Activated naive CD8-positive, alpha-beta T cell treated with anti-CD3 and anti-CD28 coated beads, Interleukin-2, amount 50 U/mL, for 24 hours (primary cell): ENCODE measurements at places on chromosomes 16 and 17.

- peaks cover 52% of the 10 kb centered on the region for H3K4me1 ChIP-seq
- no peaks in the 10 kb centered on the region for H3K27me3 ChIP-seq
- peak overlapping the region; percentile 79 for H3K27ac ChIP-seq
- peak overlapping the region; percentile 76 for H3K4me3 ChIP-seq
- H3K36me3 ChIP-seq = no peaks in the 10 kb centered on the region
- peak; percentile 75 for DNase-seq
Observed at GRCh38 chr16:88782454-88783390, 2.3 kb downstream of the PIEZO1 start.

DNA sequence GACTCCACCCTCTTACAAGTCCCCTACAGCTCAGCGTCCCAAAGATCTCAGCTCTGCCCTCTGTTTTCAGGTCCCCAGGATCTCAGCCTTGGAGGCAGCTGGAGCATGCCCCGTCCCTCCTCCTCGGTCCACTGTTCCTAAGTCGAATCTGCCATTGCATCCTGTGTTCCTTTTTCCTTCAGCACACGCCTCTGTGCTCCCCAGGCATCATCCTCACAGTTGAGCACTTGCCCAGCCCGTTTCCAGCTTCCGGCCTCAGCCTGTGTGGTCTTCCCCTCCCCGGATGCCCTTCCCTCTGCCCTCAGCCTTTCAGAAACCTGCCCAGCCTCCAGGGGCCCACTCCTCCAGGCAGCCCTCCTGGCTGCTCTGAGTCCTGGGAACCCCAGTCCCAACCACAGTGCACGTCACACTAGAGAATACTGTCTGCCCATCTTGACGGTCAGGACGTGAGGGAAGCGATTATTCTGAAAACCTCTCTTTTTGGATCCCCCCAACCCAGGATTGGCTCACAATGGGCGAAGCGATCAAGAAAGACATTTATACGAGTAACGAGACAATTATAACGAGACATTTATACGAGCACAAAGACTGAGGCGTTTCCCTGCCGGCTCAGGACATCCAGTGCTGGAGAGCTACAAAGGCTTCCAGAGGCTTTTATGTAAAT lies 41.4 kb downstream of the RPH3AL start:
- DNase-seq = no peak
- H3K4me3 ChIP-seq = no peak overlapping the region
- no peak overlapping the region for H3K27ac ChIP-seq
- no peaks in the 10 kb centered on the region for H3K27me3 ChIP-seq
- no peaks in the 10 kb centered on the region for H3K36me3 ChIP-seq
- no peaks in the 10 kb centered on the region for H3K4me1 ChIP-seq

GRCh38 chr16:56800355-56800754 lies 64.7 kb upstream of the SLC12A3 start:
- no peaks in the 10 kb centered on the region for H3K4me1 ChIP-seq
- DNase-seq = no peak
- no peak overlapping the region for H3K4me3 ChIP-seq
- H3K27ac ChIP-seq = no peak overlapping the region
- H3K36me3 ChIP-seq = peaks cover 9% of the 10 kb centered on the region

DNA sequence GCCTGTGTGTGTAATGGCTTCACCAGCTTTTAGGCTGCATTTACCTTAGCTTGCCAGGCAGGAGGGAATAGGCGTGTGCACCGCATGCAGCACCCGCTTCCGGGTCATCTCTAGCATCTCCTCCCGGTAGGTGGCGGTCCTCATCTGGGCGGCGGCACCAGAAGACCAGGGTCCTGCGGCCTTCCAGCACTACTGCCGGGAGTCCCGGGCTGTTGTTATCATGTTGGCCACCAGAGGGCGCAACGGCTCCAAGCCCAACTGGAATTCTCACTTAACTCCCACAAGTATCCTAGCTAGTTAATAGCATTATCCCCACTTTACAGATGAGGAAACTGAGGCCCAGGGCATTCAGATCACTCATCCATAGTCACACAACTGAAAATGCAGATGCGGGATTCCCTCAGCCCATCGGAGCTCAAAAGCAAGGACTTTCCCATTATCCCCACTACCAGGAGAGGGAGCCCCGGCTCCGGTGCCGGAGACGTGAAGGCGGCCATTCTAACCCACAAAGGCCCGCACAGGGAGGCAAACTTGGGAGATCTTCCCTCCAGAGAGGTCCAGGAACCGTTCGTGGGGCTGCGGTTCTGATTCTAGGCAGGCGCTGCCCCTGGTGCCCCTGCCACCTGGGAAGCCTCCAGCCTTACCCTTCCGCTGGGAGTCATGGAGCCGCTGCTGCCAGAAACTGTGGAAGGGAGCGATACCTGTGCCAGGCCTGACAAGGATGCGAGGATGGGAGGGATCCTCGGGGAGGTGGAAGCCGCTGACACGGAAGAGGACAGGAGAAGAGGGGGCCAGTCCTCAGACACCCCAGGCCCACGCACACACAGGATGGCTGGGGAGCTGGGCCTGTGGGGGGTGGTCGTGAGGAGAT lies 23.9 kb downstream of the LGALS9 start:
- peak; percentile 79 for DNase-seq
- H3K4me3 ChIP-seq = no peak overlapping the region
- no peaks in the 10 kb centered on the region for H3K27me3 ChIP-seq
- no peak overlapping the region for H3K27ac ChIP-seq
- peaks cover 5% of the 10 kb centered on the region for H3K4me1 ChIP-seq

DNA sequence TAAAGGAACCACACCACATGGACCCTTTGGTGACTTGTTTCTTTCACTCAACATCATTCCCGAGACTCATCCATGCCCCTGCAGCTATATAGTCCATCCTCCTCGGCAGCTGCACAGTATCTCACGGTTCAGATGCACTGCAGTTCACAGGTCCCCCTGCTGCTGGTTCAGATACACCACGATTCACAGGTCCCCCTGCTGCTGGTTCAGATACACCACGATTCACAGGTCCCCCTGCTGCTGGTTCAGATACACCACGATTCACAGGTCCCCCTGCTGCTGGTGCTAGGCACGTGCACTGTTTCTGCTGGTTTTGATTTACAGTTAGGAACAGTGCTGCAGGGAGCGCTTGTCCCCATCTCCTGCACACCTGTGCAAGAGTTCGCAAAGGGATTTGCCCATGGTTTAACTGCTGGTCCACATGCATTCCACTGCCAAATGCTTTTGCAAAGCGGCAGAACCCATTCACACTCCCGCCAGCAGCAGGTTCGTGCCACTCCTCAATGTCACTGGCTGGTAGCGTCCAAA lies 3.8 kb downstream of the HSDL1 start:
- DNase-seq = no peak
- no peaks in the 10 kb centered on the region for H3K27me3 ChIP-seq
- H3K4me1 ChIP-seq = peaks cover 61% of the 10 kb centered on the region
- H3K36me3 ChIP-seq = no peaks in the 10 kb centered on the region
- no peak overlapping the region for H3K4me3 ChIP-seq

DNA sequence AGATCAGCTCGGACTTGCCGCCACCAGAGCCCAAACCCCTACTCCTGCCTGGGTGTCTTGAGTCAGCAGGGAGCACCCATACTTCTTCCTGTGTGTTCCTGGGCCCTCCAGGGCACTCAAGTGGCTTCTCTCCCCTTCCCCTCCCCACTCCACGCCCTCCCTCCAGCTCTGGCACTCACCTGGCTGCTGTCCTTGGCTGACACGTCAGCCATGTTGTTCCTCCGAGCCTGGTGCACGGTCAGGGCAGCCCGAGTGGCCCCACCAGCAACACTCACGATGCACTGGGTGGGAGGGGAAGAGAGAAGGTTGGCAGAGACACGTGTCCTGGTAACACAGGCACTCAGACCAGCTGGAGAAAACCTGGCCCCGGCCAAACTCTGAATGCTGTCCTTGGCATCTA lies 11.5 kb downstream of the RUSF1 start:
- H3K27ac ChIP-seq = no peak overlapping the region
- H3K36me3 ChIP-seq = peaks cover 13% of the 10 kb centered on the region
- H3K27me3 ChIP-seq = no peaks in the 10 kb centered on the region
- no peak overlapping the region for H3K4me3 ChIP-seq

- no peak overlapping the region for H3K4me3 ChIP-seq
- H3K36me3 ChIP-seq = no peaks in the 10 kb centered on the region
- peaks cover 26% of the 10 kb centered on the region for H3K4me1 ChIP-seq
- no peak overlapping the region for H3K27ac ChIP-seq
- peaks cover 48% of the 10 kb centered on the region for H3K27me3 ChIP-seq
Observed at GRCh38 chr17:4635823-4636375, 5.6 kb downstream of the ALOX15 start.

- H3K27me3 ChIP-seq = no peaks in the 10 kb centered on the region
- peak overlapping the region; percentile 99 for H3K4me3 ChIP-seq
- H3K4me1 ChIP-seq = peaks cover 56% of the 10 kb centered on the region
- DNase-seq = no peak
Observed at GRCh38 chr17:68514831-68515635, 2.8 kb downstream of the PRKAR1A start.

GRCh38 chr16:424033-424622 lies 1.3 kb upstream of the RAB11FIP3 start:
- H3K27ac ChIP-seq = no peak overlapping the region
- peak overlapping the region; percentile 66 for H3K4me3 ChIP-seq
- H3K36me3 ChIP-seq = peaks cover 8% of the 10 kb centered on the region
- peaks cover 14% of the 10 kb centered on the region for H3K27me3 ChIP-seq

GRCh38 chr16:26078716-26079355 lies 387.1 kb downstream of the HS3ST4 start:
- H3K27ac ChIP-seq = no peak overlapping the region
- H3K36me3 ChIP-seq = no peaks in the 10 kb centered on the region
- DNase-seq = no peak
- H3K4me3 ChIP-seq = no peak overlapping the region
- H3K4me1 ChIP-seq = no peaks in the 10 kb centered on the region

DNA sequence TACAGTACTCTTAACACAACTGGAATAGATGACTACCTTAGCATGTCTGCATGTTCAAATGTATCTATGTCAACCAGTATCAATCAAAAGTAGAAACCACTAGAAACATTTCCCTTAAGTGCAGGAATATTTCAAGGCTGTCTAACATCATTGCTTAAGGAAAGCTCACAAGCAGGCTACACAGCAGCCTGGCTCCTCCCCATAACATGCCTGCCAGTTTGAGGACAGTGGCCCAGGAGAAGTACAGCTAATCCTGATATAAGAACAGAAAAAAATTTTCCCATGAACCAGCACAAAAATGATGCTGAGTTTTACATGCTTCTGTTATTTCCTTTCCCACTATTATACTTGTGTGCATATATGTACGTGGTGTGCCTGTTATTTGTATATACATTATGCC lies 175.1 kb downstream of the MYO1D start:
- H3K36me3 ChIP-seq = peaks cover 2% of the 10 kb centered on the region
- no peak overlapping the region for H3K27ac ChIP-seq
- no peaks in the 10 kb centered on the region for H3K27me3 ChIP-seq
- DNase-seq = no peak
- H3K4me3 ChIP-seq = no peak overlapping the region

DNA sequence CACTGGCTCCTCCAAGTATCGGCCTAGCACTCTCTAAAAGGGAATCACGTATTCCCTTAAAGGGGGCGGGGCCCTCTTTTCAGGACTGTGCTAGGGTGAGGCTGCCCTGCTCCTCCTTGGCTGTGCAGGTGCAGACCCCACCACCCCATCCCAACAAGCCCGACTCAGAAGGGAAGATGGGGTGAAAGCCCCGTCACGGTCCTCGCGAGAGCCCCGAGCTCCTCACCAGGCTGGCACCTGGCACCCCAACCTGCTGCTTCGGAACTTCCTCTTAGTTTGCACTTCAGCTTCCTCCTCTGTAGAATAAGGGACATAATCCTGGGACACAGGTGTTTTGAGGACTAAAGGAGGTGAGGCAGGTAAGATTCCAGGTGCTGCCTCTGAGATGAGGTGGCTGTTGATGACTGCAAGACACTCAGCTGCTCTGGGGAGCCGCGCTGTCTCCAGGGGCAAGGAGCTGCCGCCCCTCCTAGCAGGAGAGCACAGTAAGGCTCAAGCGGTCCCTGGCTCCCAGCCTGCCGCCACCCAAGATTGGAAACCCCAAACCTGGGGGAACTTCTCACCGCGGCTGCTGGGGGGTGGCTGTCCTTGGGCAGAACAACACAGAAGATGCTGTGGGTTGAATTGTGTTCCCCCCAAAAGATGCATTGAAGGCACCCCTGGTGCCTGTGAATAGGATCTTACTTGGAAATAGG lies 88.8 kb downstream of the MGAT5B start:
- H3K27me3 ChIP-seq = no peaks in the 10 kb centered on the region
- H3K36me3 ChIP-seq = no peaks in the 10 kb centered on the region
- no peak overlapping the region for H3K27ac ChIP-seq
- DNase-seq = no peak
- no peaks in the 10 kb centered on the region for H3K4me1 ChIP-seq

GRCh38 chr17:7356072-7356549 lies 1.2 kb downstream of the TMEM95 start:
- no peak overlapping the region for H3K27ac ChIP-seq
- no peak overlapping the region for H3K4me3 ChIP-seq
- peak; percentile 91 for DNase-seq
- H3K36me3 ChIP-seq = peaks cover 5% of the 10 kb centered on the region

DNA sequence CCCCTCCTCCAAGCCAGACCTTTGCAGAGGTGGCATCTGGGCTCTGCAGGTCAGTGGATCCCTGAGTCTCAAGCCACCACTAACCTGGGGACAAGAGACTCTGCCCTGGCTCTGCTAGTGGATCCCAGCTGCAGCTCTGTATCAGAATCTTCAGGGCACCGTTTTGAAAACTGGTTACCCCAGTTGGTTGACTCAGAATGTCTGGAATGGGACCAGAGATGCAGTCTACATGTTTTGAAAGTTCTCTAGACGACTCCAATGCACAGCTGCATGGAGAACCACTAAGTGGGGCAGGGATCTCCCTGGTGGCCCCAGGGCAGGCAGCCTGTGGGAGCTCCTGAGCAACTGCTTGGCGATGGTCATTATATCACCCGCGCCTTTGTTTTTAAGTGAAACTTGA lies 34.1 kb upstream of the ADORA2B start:
- H3K27me3 ChIP-seq = no peaks in the 10 kb centered on the region
- DNase-seq = no peak
- no peak overlapping the region for H3K4me3 ChIP-seq
- no peak overlapping the region for H3K27ac ChIP-seq

- H3K4me1 ChIP-seq = peaks cover 30% of the 10 kb centered on the region
- no peak for DNase-seq
- no peaks in the 10 kb centered on the region for H3K27me3 ChIP-seq
- no peak overlapping the region for H3K27ac ChIP-seq
- no peak overlapping the region for H3K4me3 ChIP-seq
Observed at GRCh38 chr16:46832757-46833459, 1.9 kb upstream of the C16orf87 start.

DNA sequence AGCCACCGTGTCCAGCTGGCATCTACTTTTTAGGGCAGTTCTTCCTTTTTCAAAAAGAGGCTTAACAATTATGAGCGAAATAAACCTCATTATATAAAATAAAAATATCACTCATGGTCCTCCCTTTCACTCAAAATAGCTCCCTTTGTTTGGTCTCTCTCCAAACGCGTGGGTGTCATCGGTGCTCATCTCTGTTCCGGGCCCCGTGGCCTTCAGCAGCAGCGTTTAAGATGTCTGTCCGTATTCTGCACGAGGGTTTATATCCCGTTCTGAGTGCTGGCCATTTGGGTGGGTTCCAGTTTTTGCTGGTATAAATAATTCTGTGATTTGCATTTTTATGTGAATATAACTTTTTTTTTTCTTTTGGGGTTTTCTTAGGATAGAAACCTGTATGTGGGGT lies 33.4 kb downstream of the PRMT7 start:
- no peak overlapping the region for H3K4me3 ChIP-seq
- no peaks in the 10 kb centered on the region for H3K27me3 ChIP-seq
- H3K36me3 ChIP-seq = peaks cover 63% of the 10 kb centered on the region
- H3K4me1 ChIP-seq = peaks cover 11% of the 10 kb centered on the region
